ENCODE measurements at places on chromosomes 16 and 17.
A peak's percentile ranks its signal among the peaks of the same experiment; 100 is the strongest.

DNA sequence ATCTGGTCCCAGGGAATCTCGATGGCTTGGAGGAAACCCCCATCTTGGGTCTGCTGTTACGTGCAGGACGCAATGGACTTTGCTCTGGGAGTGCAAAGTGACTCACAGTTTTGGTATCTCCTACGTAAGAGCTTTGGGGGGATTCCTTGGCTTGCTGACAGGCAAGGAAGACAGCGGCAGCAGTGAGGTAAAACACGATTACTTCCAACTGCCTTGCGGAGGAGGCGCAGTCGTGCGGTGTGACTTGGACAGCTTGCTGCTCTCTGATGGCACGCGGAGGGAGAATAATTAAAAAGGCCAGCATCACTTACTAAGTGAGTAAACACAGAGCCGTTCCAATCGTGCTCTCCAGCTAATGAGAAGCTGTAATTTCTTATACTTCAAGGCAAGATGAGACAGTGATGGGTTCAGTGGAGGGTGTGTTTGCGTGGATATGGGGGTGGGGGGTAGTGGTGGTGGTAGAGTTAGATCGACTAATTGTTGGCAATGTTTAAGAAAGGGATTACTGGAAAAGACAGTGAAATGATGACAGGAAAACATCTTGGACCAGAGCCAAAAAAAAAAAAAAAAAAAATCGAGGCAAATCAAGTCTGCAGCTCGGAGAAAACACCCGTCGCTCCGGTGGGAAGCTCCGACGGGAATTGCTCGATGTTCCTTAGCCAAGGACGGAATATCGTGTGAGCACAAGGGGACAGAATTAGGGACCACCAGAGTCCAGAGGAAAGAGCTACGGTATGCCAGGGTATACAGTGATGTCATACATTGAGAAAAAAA lies 184.8 kb upstream of the ZFHX3 start:
- DNase-seq = peak; percentile 91

DNA sequence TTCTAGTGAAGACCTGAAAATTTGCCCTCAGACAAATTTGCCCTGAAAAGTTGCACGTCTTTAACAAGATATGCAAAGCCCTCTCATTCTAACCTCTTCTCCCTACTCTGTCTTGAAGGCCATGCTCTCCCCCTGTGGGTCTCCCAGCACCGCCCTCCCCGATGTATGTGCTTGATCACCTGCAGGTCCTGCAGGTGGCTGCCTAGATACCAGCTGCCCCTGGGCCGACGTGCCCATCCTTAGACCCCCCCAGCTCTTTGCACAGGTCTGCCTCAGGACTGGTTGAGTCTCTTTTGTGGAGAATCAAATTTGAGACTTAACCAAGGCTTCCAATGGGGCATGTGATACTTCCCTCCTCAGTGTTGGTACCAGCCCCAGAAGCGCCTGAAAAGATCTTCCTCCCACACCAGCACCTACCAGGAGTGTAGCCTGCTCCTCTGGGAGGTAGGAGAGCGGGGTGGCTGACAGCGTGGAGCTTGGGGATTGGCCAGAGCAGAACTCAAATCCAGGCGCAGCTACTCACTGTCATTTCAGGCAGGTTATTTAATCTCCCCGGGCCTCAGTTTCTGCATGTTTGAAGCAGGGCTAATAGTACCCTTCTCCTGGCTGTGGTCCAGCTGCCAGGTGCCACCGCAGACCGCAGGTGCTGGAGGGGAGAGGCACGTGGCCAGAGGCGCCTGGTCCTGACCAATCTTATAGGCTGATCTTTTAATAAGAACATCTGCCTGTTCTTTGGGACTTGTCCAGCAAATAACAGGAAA lies 4.5 kb upstream of the MRPL38 start:
- DNase-seq = no peak

- DNase-seq = no peak
Observed at GRCh38 chr17:56085576-56086267, 67.6 kb upstream of the ANKFN1 start.

- peak; percentile 46 for DNase-seq
Observed at GRCh38 chr17:72465191-72466024, 344.6 kb downstream of the SOX9 start.

- no peak for DNase-seq
Observed at GRCh38 chr16:73145166-73145880, 97.4 kb upstream of the ZFHX3 start.

DNA sequence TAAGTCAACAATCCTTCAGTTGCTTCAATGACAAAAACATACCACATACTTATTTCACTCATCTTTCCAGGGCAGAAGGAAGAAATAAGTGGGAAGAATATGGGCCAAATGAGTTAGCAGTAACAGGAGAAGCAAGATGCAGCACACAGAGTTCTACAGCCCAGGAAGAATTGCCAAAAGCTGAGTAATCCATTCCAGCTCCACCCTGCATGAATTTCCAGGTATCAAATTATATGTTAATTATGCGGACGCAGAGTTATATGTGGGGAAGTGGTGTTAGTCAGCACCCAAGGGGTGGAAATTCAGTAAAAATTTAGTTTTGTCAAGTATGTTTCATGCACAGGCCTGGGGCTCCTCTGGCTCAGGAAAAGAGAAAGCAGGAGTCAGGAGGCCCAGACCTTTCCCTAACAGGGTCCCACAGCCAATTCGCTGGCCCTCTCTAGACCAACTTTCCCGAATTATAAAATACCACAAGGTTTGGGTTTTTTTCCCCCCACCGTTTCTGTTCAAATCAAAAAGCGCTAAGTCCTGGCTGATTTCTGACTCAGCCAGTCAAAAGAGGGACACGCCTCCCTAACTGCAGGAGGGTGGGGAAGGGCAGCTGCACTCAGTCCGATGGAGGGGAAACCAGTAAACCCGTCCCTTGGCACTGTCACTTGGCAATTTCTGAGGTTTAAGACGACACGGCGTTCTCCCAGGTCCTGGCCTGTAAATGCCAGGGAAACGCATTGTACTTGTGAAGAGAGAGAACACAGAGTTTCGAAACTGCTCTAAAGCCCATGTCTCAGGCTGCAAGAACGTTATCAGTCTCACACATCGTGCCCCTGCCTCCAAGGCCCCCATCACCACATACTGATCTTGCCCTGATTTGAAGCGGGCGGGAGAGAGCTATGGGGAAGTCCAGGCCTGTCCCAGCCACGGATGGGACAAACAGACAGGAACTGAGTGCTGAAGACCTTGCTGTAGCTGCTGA lies 58.1 kb downstream of the ZFHX3 start:
- DNase-seq = peak; percentile 93
